ENCODE measurements at places on chromosomes 4 and X. TPM values are rescaled to one million over a fixed set of nuclear protein-coding genes. Genes with fewer than 3 reads are reported as not detected.

The DKK2 gene
- total RNA-seq: not detected

The CT45A5 gene
- not detected for total RNA-seq

The HS6ST2 gene
- not detected for total RNA-seq

The CSAG2 gene
- 0.35 TPM for total RNA-seq

The SLC49A3 gene
- total RNA-seq: not detected

The SERTM2 gene
- total RNA-seq: not detected

The SGMS2 gene
- total RNA-seq: 0.42 TPM

The HSD17B13 gene
- 0.07 TPM for total RNA-seq

The FOXR2 gene
- total RNA-seq: not detected

The CLNK gene
- total RNA-seq: not detected

The DCAF12L2 gene
- not detected for total RNA-seq

The PROM1 gene
- total RNA-seq: not detected

The PDGFRA gene
- not detected for total RNA-seq

GRCh38 chrX:68571610-68572311 is 72.9 kb downstream of the YIPF6 start:
- no peak overlapping the region for H3K27ac ChIP-seq
- no peaks in the 10 kb centered on the region for H3K27me3 ChIP-seq
- H3K36me3 ChIP-seq: no peaks in the 10 kb centered on the region
- no peak for DNase-seq
- no peak overlapping the region for H3K4me3 ChIP-seq
- peaks cover 3% of the 10 kb centered on the region for H3K4me1 ChIP-seq

- no peak overlapping the region for H3K27ac ChIP-seq
- no peak for DNase-seq
- peaks cover 5% of the 10 kb centered on the region for H3K4me1 ChIP-seq
- peaks cover 2% of the 10 kb centered on the region for H3K27me3 ChIP-seq
Measured at GRCh38 chr4:146132445-146132844, 43.1 kb upstream of the LSM6 start.

- H3K4me3 ChIP-seq: no peak overlapping the region
- no peak overlapping the region for H3K27ac ChIP-seq
- DNase-seq: no peak
- H3K27me3 ChIP-seq: no peaks in the 10 kb centered on the region
- H3K36me3 ChIP-seq: no peaks in the 10 kb centered on the region
- no peaks in the 10 kb centered on the region for H3K4me1 ChIP-seq
Measured at GRCh38 chr4:127479031-127479622, 153.6 kb upstream of the INTU start.

- peaks cover 21% of the 10 kb centered on the region for H3K4me1 ChIP-seq
- H3K4me3 ChIP-seq: no peak overlapping the region
- H3K27ac ChIP-seq: peak overlapping the region; percentile 36
- no peaks in the 10 kb centered on the region for H3K27me3 ChIP-seq
Measured at GRCh38 chrX:37776987-37777325, 2.9 kb upstream of the CYBB start.

GRCh38 chr4:148415500-148415899 is 26.7 kb downstream of the NR3C2 start:
- no peak for DNase-seq
- H3K4me3 ChIP-seq: no peak overlapping the region
- H3K36me3 ChIP-seq: no peaks in the 10 kb centered on the region
- no peaks in the 10 kb centered on the region for H3K4me1 ChIP-seq

DNA sequence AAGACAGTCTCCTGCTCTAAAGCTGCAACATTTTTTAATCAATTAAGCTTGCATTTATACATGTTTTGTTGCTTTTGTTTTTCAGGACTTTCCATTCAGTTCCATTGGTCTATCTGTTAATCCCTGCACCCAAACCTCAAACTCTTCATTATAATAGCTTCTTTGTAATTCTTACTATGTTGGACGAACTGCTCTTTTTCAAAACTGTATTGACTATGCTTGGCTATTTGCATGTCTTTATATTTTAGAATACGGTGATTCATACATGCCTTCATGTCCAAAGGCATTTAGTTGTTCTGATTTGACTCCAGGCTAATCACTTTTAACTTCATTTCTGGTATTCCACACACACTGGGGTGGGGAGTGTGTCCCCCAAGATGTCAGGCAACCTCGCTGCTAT is 14.1 kb downstream of the MAGEC1 start:
- H3K4me3 ChIP-seq: no peak overlapping the region
- no peaks in the 10 kb centered on the region for H3K27me3 ChIP-seq
- no peaks in the 10 kb centered on the region for H3K4me1 ChIP-seq
- no peaks in the 10 kb centered on the region for H3K36me3 ChIP-seq

GRCh38 chr4:189845145-189845846 is 95.4 kb upstream of the FRG1 start:
- H3K27ac ChIP-seq: no peak overlapping the region
- H3K27me3 ChIP-seq: no peaks in the 10 kb centered on the region
- H3K4me3 ChIP-seq: no peak overlapping the region
- DNase-seq: no peak

DNA sequence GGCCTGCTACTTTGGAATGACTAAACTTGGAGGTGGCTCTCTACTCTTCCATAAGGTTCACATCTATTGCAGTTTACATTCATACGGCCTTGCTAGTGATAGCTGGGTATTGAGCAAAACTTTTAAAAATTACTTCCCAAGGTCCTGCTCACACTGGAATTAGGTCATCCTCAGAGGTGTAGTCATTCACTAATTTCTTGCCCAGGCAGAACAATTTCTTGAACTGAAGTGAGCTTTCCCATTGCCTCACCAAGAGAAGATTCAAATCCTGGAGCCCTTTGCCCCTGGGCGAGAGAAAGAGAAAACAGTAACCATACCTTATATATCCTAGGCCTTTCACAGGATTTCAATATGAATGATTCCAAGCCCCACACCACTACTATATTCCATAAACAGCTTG is 109.2 kb downstream of the GUCY2F start:
- H3K27ac ChIP-seq: no peak overlapping the region
- no peaks in the 10 kb centered on the region for H3K36me3 ChIP-seq
- no peaks in the 10 kb centered on the region for H3K27me3 ChIP-seq
- no peak for DNase-seq
- no peak overlapping the region for H3K4me3 ChIP-seq
- no peaks in the 10 kb centered on the region for H3K4me1 ChIP-seq

- no peak for DNase-seq
- H3K36me3 ChIP-seq: no peaks in the 10 kb centered on the region
- no peak overlapping the region for H3K27ac ChIP-seq
- H3K27me3 ChIP-seq: no peaks in the 10 kb centered on the region
- no peaks in the 10 kb centered on the region for H3K4me1 ChIP-seq
Measured at GRCh38 chr4:56158483-56158882, 209.7 kb downstream of the CEP135 start.

DNA sequence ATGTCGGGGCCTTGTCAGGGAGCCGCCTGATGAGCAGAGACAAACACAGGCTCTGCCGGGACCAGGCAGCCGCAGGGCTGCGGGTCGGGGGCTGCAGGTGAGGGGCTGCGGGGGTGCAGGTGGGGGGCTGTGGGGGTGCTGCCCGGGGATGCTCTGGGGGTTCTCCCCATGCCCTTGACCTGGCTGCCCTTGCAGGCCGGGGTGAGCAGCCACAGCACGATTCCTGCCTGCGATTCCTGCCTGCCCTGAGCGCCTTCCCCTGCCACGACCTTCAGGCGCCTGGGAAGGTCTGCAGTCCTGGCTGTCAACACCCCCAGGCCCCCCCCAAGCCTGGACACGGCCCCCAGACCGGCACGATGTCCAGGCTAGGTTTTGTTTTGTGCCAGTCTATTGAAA is 106.3 kb downstream of the FAM53A start:
- peaks cover 11% of the 10 kb centered on the region for H3K4me1 ChIP-seq
- H3K27me3 ChIP-seq: peaks cover under 1% of the 10 kb centered on the region
- H3K4me3 ChIP-seq: peak overlapping the region; percentile 53
- H3K27ac ChIP-seq: peak overlapping the region; percentile 68
- H3K36me3 ChIP-seq: no peaks in the 10 kb centered on the region

- DNase-seq: no peak
- H3K4me1 ChIP-seq: no peaks in the 10 kb centered on the region
- H3K27me3 ChIP-seq: no peaks in the 10 kb centered on the region
- peaks cover 56% of the 10 kb centered on the region for H3K36me3 ChIP-seq
- no peak overlapping the region for H3K27ac ChIP-seq
- no peak overlapping the region for H3K4me3 ChIP-seq
Measured at GRCh38 chr4:77910676-77911075, 48.0 kb downstream of the MRPL1 start.

DNA sequence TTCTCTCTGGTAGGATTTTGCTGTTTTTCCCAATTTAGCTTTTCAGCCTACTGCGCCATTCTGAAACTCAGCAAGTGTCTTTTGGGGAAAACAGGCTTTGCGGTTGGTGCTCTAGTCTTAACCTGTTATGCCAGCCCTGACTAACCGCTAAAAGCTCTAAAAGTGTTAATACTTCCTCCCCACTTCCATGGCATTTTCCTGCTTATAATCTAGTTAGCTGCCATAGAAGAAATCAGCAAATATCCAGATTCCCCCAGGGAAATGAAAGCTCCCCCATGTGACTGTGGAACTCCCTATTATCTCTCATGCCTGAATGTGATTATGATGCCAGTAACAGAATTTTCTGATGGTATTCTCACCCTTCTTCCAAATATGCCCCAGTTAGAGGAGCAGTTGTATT is 28.7 kb upstream of the GYPA start:
- H3K36me3 ChIP-seq: no peaks in the 10 kb centered on the region
- H3K4me3 ChIP-seq: no peak overlapping the region
- H3K27ac ChIP-seq: no peak overlapping the region
- H3K4me1 ChIP-seq: peaks cover 3% of the 10 kb centered on the region
- H3K27me3 ChIP-seq: peaks cover 17% of the 10 kb centered on the region

- no peak overlapping the region for H3K4me3 ChIP-seq
- no peak for DNase-seq
- H3K36me3 ChIP-seq: no peaks in the 10 kb centered on the region
- no peaks in the 10 kb centered on the region for H3K27me3 ChIP-seq
- no peaks in the 10 kb centered on the region for H3K4me1 ChIP-seq
- H3K27ac ChIP-seq: no peak overlapping the region
Measured at GRCh38 chrX:39559229-39559628, 538.5 kb downstream of the BCOR start.

DNA sequence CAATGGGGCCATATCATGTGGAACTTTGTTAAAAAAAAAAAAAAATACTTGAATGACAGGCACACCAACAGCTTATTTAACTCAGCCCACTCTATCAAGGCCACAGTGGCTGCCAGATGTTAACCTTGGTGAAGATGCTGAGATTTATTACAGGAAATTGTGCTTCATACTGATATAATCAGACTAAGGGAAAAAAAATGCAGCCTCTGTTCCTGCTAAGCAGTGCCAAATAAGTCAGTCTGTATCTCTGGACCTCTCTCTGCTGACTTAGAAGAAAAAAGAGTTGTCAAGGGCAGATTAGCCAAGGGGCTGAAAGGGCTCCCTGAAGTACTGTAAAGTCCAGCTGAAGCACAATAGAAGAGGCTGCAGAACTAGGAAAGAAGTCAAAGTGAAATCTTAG is 677.7 kb upstream of the HTR2C start:
- no peaks in the 10 kb centered on the region for H3K27me3 ChIP-seq
- H3K4me3 ChIP-seq: no peak overlapping the region
- no peak overlapping the region for H3K27ac ChIP-seq
- DNase-seq: no peak
- H3K36me3 ChIP-seq: no peaks in the 10 kb centered on the region
- no peaks in the 10 kb centered on the region for H3K4me1 ChIP-seq

DNA sequence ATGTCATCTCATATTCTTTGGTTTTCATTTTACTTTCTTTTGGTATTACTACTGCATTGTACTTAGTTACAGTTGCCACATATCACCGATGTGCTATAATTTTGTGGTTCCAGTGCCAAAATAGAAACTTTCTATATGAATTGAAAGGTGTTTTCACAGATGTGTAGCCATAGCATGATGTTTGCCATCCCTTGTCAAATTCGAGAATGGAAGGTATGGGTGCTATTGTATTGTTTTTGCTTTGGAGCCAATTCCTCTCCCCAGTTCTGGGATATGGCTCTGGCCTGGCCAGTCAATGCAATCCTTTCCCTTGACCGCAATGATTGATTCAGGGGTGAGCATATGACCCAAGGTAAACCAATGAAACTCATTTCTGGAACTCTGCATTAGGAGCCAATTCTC is 86.2 kb upstream of the RPS6KA3 start:
- peaks cover 15% of the 10 kb centered on the region for H3K4me1 ChIP-seq
- no peaks in the 10 kb centered on the region for H3K36me3 ChIP-seq
- H3K27me3 ChIP-seq: no peaks in the 10 kb centered on the region
- no peak overlapping the region for H3K4me3 ChIP-seq
- no peak overlapping the region for H3K27ac ChIP-seq

DNA sequence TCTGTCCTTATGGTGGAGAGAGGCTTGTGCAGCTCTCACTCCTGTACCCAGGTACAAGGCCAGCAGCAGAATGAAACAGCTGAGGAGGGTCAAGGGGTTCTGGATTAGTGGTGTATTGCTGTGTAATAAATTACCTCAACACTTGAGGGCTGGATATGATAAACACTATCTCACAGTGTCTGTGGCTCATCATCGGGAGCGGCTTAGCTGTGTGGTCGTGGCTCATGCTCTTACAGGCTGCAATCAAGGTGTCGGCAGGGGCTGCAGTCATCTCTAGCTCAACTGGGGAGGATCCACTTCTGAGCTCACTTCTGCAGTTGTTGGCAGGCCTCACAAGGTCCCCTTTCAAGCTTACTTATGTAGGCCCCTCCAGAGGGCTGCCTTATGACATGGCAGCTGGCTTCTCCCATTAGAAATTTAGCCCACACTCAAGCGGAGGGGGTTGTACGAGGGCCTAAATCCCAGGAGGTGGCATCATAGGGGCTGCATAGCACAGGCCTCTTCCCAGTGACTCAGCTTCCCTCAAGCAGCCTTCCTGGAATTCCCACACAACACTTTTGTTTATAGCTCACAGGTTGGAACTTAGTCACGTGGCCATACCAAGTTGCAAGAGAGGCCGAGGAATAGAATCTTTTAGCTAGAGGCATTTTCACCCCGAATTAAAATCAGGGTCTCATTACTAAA is 148.2 kb upstream of the RPS6KA3 start:
- peaks cover 6% of the 10 kb centered on the region for H3K36me3 ChIP-seq
- no peaks in the 10 kb centered on the region for H3K27me3 ChIP-seq
- H3K27ac ChIP-seq: peak overlapping the region; percentile 94
- peaks cover 40% of the 10 kb centered on the region for H3K4me1 ChIP-seq
- no peak overlapping the region for H3K4me3 ChIP-seq
- no peak for DNase-seq

GRCh38 chr4:137417676-137418075 is 114.6 kb downstream of the PCDH18 start:
- H3K27ac ChIP-seq: no peak overlapping the region
- DNase-seq: no peak
- H3K4me1 ChIP-seq: no peaks in the 10 kb centered on the region
- H3K4me3 ChIP-seq: no peak overlapping the region
- no peaks in the 10 kb centered on the region for H3K27me3 ChIP-seq

- H3K36me3 ChIP-seq: no peaks in the 10 kb centered on the region
- no peak overlapping the region for H3K4me3 ChIP-seq
- H3K4me1 ChIP-seq: no peaks in the 10 kb centered on the region
- DNase-seq: peak; percentile 8
- no peaks in the 10 kb centered on the region for H3K27me3 ChIP-seq
Measured at GRCh38 chr4:187606581-187606980, 389.0 kb upstream of the ZFP42 start.

DNA sequence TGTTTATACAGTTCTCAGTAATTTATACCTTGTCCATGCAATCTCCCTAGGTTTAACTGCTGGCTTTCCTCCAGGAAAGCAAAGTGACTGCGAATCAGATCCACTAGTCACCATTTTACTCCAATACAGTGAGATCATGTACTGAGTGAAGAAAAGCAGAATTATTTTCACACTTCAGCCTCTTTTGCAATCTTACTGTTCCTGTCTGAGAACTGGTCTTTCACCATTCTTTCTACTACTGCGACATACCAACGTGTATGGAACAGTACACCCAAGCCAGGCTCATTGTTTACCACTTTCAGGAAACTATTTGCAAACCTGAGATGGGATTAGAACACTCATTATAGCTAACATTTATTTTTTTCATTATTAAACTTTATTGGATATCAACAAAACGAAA is 8.0 kb upstream of the MSL3 start:
- H3K27ac ChIP-seq: no peak overlapping the region
- H3K27me3 ChIP-seq: peaks cover 4% of the 10 kb centered on the region
- no peak for DNase-seq
- H3K36me3 ChIP-seq: no peaks in the 10 kb centered on the region
- no peak overlapping the region for H3K4me3 ChIP-seq
